ENCODE measurements at places on chromosomes 5 and 9.

- no peak for DNase-seq
These were observed 8.1 kb downstream of the TAL2 start for GRCh38 chr9:105670315-105670714.

GRCh38 chr5:142551338-142552067 lies 134.4 kb downstream of the FGF1 start:
- DNase-seq = no peak

- DNase-seq = no peak
These were observed 11.2 kb downstream of the FAM240B start for GRCh38 chr9:38708759-38709158.

- DNase-seq = no peak
These were observed 118.0 kb downstream of the ESM1 start for GRCh38 chr5:54867310-54867944.

DNA sequence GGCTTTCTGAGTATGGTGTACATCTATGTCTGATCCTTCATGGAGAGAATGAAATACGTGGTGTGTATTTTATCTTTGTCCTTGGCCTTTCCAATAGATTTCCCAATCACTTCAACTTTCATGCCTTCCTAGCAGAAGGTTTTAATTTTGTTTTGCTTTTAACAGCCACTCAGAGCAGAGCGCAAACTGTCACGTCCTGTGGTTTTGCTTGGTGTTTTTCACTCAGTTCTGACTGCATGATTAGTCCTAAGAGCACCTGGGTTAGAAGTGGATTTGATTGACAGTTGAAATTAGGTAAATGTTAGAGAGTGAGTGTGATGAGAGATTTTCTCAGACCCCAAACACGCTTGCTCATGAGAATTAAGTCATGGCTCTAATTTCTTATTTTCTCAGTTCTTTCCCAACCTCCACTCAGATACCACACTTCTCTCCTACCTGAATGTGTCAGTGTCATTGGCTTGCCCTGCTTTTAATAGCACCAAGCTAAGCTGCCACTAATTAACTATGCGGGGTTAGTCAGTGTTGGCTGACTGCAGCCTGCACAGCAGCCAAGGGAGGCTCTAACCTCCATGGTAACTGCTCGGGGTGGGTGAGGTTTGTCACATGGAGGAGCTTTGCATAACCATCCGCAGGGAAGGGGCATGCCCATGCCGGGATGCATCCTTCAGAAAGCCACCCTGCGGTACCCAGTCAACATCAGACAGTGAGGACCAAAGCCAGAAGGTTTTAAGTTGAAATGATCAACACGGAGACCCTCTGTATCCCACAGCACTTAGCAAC lies 173.4 kb downstream of the NR3C1 start:
- no peak for DNase-seq

- no peak for DNase-seq
These were observed 159.8 kb upstream of the CCDC152 start for GRCh38 chr5:42596817-42597216.

- DNase-seq = no peak
These were observed 1.1 kb downstream of the FEM1C start for GRCh38 chr5:115543365-115544042.

DNA sequence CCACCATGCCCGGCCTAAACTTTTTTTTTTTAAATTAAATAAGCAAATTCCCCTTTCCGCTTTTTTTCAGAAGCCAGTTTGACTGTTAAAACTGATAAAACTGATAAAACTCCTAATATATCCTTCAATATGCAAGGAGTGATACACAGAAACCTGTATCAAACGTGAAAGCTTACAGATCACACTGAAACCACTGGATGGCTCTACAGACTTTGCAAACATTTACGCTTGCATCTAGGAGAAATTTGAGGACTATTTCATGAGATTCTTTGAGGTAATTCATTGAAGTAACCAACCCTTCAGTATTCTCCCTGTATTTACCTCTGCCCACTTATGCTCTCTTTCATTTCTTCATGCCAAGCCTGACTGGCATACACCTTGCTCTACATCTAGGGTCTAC lies 40.6 kb upstream of the CHD1 start:
- DNase-seq = no peak

GRCh38 chr5:34685485-34686165 lies 29.5 kb downstream of the RAI14 start:
- DNase-seq = no peak

GRCh38 chr5:140113699-140114263 lies at the start of gene PURA:
Gene PURA (plus strand): TSS chr5:140114109. CDS start chr5:140114182, 73 bp downstream.
- peak; percentile 98 for DNase-seq
